ENCODE measurements at places on chromosomes 5 and 9. TPM values are rescaled to one million over a fixed set of nuclear protein-coding genes. Genes with fewer than 3 reads are reported as not detected.

The CDO1 gene
- polyA plus RNA-seq, result 1.7 TPM

GRCh38 chr5:146339715-146340259 is 1.1 kb downstream of the POU4F3 start:
- no peak for DNase-seq

DNA sequence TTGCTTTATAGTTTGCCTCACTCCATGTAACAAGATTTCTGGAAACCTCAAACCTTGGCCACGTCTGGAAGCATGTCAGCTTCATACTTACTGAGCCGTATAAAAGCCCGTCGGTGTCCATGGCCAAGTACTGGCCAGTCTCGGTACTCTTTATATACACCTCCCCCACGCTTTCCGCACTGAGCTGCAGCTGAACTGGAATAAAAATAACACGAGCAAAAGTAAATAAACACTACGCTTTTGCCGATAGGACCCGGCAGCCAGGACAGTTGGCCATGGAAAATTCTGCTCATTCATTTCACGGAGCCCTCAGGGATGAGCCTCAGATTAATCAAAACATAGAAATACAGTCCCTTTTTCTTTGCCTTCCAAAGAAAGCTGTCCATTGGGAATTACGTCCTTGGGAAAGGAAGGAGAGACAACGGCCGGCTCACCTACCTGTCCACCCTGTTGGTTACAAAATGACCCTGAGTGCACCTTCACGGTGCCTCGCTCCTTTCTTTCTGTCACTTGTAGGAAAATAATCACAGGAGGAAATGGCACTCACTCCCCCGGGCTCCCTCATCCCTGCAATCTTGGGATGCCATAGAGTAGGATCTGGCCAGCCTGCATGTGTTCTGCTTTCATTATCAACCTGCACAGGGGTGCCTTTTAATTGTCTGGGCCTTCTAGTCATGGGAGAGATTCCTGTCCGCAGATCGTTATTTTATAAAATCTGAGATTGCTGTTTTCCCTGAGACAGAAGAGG is 85.1 kb downstream of the FGF1 start:
- DNase-seq, result peak; percentile 90

DNA sequence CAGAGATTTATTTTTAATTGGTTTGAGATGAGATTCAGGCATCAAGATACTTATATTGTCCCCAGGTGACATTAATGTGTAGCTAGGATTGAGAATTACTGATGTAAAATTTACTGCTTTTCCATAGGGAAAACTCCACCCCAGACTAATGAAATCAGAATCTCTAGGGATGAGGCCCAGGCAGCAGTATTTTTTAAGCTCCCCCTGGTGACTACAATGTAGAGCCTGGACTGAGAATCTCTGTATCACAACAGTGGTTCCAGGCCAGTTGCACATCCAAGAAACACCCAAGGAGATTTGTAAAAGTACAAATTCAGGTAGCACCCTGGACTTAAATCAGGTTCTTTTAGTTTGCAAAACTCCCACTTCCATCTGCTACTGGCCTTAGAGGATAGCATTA is 185.7 kb downstream of the MARCHF11 start:
- no peak for DNase-seq

DNA sequence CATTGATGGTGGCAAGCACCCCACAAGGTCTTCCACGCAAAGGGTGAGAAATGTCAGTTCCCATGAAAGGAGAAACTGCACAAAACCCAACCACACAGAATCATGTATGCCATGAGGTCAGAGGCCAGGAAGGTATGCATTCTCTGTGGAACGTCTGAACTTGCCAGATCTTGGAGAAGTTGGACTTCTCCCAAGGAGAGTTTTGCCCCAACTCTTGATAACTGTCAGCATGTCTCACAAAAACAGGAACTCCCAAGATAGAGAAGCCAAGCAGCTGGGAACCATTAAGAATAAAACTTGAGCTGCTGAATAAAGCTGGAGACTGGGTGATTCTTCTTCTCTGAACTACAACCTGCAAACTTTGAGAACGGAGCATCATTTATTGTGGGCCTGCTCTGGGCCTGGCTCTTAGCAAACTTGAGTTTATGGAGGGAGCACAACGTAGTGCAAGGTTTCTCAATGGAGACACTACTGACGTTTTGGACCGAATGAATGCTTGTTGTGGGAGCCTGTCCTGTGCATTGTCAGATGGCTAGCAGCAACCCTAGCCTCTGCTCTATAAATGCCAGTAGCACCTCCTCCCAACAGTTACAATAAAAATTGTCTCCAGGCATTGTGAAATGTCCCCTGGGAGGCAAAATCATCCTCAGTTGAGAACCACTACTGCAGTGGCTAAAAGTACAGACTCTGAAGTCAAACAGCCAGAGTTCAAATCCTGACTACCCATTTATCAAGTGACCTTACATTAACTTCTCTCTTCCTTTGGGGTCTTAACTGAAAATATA is 193.5 kb downstream of the ACTL7B start:
- no peak for DNase-seq

GRCh38 chr9:123456011-123456410 is 100.0 kb downstream of the CRB2 start:
- no peak for DNase-seq

The INSL4 gene
- polyA plus RNA-seq, result not detected

GRCh38 chr9:120443976-120444375 is 136.0 kb downstream of the CDK5RAP2 start:
- DNase-seq, result no peak

DNA sequence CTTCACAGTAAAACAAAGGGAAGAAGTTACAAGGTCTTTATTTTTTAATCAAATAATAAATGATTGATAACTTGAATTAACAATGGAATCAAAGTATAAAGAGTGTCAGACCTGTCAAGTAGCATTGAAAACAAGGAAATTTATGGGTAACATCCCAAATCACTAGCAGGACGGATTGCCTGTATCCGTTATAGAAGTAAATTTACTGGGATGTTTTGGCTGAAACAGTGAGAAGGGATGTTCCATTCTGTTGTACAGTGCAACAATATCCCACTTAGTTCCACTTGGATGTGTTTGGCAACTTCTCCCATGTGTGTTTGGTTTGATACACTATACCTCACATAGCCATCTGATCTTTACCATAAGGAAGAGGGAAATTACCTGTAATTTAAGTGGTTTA is 421.0 kb upstream of the CHD1 start:
- DNase-seq, result peak; percentile 74

DNA sequence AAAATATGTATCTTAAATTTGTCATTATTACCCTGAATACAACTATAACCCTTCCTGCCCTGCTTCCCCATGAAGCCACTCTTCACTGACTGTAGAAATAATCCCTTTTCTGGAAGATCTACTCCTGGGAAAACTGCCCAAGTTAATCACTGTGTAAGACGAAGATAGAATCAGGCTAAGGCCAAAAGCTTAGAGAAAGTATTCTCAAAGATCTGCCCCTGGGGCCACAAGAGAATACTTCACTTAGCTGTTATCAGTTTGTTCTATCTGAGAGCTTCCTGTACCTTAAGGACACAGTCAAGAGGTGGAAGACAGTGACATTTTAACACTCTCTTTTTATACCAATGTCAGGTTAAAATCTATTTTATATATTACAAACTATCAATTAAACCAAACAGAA is 33.8 kb downstream of the RNF145 start:
- DNase-seq, result no peak

All from kidney (tissue), 22 donors.